ENCODE measurements at places on chromosomes 13 and 19.

- no peak for DNase-seq
Measured at GRCh38 chr13:94996445-94996844, 284.1 kb upstream of the SOX21 start.

- DNase-seq: no peak
Measured at GRCh38 chr13:93726173-93726957, 499.8 kb downstream of the GPC6 start.

- no peak for DNase-seq
Measured at GRCh38 chr13:40456397-40456953, 210.0 kb downstream of the FOXO1 start.

- DNase-seq: no peak
Measured at GRCh38 chr19:15315101-15315500, 17.2 kb downstream of the BRD4 start.

- DNase-seq: no peak
Measured at GRCh38 chr13:30308548-30308947, 1.2 kb upstream of the KATNAL1 start.

GRCh38 chr13:31192306-31192705 lies 7.5 kb upstream of the B3GLCT start:
- DNase-seq: no peak
